NCI-H460 (cell line): ENCODE measurements at places on chromosomes 16 and 17. TPM values are rescaled to one million over a fixed set of nuclear protein-coding genes. Genes with fewer than 3 reads are reported as not detected.

GNGT2 gene
- total RNA-seq = not detected in 2 replicates

NDE1 gene
- 96.7 and 103 TPM in 2 replicates for total RNA-seq

CD7 gene
- 0.32 TPM in 1 of 2 replicates, not detected in the other for total RNA-seq

NME3 gene
- 42.0 and 53.3 TPM in 2 replicates for total RNA-seq

SPN gene
- total RNA-seq = not detected in 2 replicates

KRT23 gene
- total RNA-seq = 0.07 TPM in 1 of 2 replicates, not detected in the other

CACNG3 gene
- not detected in 2 replicates for total RNA-seq

SLC16A13 gene
- 0.49 and 1.2 TPM in 2 replicates for total RNA-seq

PRSS33 gene
- not detected in 2 replicates for total RNA-seq

CLN3 gene
- 17.0 and 26.1 TPM in 2 replicates for total RNA-seq

PROCA1 gene
- 3.4 and 3.6 TPM in 2 replicates for total RNA-seq

CES3 gene
- total RNA-seq = 0.42 and 0.55 TPM in 2 replicates
